ENCODE measurements at places on chromosomes 6 and 20.
A peak's percentile ranks its signal among the peaks of the same experiment; 100 is the strongest.

DNA sequence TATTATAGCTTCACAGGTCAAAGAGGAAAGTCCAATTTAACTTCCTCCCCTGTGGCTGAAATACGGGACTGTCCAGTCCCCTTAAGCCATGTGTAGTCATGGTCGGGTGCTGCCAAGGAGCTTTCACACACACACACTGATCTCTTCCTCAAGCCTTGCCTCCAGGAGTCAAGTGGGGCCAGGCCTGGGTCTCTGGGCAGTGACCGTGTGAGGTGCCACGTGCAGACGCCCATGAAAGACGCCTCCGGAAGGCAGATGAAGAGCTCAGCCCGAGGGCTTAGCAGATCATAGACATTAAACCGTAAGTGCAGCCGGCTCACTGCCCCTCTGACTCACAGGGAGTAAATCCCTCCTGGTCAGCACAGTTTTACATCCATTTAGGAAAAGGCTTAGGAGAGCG is 4.2 kb downstream of the GABRR2 start:
- DNase-seq: peak; percentile 90

DNA sequence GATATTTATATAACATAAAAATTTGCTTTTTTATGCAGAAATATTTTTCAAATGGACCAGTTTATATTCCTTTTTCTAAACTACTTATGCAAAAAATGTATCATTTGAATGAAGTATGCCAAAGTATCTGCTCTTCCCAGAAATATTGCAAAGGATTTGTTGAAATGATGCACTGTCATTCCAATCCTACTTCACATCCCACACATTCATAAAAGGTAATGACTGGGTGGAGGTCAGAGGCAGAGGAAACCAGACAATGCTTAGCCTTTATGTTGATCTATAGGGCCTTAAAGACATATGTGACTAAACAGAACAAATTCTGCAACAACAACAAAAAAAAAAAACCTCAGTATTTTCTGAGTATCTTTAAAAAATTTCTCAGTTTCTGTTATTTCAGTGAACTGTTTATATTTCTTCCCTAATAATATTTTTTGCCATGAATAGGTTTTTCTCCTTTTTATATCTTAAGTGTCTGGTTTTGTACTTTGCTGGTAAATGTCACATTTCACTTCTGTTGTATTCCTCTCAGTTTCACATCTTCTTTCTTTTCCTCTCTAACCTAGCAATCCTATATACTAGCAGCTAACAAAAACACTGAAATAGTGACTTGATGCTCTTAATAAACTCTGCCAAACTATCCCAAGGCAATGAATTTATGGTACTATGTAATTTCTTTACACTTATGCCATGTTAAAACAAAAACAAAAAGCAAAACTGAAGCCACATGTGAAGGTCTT is 374.1 kb downstream of the BCKDHB start:
- DNase-seq: no peak

GRCh38 chr6:4723383-4723782 is 52.8 kb upstream of the CDYL start:
- DNase-seq: no peak

DNA sequence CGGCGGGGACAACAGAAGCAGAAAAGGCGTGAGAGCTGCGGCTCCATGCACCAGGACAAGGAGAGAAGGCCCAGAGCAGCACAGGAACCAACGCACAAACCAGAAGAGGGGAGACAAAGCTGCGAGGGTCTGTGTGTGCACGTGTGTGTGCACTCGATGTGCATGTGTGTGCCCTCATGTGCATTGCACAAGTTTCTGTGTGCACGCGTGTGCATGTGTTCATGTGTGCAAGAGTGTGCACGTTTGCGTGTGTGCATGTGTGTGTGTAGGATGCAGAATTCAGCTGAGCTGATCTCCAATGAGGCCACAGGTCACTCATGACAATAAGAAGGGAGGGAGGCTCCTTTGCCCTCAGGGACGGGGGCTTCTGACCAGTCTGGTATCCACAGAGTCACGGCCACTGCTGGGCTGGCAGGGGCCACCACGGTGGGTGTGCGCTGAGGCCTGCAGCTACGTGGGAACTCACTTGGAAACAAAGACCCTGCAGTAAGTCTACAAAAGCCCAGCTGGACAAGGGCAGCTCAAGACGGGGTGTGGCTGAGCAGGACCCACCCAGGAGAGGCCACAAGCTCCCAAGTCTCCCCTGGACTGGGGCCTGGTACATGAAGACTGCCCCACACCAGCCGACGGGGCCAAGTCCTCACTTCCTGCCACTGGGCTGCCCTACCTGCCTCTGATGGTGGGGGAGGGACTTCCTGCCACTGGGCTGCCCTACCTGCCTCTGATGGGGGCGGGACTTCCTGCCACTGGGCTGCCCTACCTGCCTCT is 48.1 kb upstream of the CHRNA4 start:
- no peak for DNase-seq

DNA sequence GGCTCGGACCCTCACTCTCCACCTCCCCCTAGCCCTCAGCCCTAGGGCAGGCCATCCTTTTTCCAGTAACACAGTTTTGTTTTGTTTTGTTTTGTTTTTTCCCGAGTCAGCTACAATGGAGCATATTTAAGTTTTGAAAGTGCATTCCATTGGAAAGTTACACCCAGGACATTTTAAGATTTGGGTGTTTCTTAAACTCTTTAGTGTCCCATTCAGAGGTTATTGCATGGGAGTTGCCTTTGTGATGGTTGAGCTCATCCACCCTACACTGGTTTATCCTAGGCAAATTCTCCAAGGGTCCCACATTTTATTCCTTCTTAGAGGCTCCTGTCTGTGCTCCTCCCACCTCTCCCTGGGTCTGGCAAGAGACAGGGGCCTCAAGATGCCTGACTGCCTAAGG is 58.9 kb downstream of the THBS2 start:
- no peak for DNase-seq

DNA sequence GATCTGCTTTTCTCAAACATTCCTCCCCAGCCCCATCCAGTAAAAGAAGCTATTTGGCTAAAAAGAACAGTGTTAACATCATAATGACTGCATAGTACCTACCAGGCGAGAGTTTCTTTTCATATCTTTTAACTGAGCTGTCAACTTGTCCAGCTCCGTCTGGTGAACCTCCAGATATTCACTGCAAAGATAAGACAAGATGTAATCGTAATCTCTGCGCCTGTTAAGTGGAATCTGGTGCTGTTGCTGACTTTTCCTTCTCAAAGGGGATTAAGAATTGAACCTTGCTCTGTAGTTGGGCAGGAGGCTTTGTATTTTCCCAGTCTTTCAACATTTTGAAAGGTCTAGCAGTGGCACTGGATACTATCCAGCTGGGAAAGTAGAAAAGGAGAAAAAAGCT is 63.0 kb downstream of the RIPOR2 start:
- no peak for DNase-seq

GRCh38 chr6:73585566-73586415 is 65.0 kb upstream of the EEF1A1 start:
- peak; percentile 90 for DNase-seq

DNA sequence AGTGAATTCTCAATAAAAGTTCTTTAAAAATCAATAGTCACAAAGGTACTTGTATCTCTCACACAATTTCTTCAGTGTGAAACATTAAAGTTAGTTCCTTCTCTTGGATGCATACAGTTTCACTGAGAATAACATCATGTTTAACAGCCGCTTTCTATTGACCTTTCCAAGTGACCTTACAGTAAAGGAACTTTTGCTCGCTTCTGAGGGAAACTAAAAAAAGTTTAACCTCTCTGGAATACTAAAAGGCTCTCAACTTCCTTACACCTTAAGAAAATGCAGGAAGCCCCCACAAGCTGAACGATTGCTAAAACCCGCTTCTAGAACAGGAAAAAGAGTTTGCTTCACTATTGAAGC is 1.3 kb downstream of the RRAGD start:
- peak; percentile 17 for DNase-seq

DNA sequence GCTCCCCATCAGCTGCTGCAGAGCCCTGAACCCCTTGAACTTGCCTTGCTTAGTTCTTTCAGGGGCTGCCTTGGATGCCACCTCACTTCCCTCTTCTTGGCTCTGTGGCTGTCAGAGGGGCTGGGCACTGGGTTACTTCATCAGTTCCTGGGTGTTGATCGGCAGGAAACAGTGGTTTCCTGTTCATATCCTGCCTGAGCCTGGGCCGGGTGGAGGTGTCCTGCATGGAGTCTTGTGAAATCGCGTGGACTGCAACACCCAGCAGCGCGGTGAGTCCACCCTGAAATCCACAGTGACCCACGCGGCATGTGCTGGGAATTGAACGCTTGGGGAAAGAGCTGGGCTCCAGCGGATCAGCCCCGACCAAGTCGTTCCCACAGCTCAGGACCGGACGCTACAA is 97.5 kb downstream of the CDH26 start:
- DNase-seq: peak; percentile 75

DNA sequence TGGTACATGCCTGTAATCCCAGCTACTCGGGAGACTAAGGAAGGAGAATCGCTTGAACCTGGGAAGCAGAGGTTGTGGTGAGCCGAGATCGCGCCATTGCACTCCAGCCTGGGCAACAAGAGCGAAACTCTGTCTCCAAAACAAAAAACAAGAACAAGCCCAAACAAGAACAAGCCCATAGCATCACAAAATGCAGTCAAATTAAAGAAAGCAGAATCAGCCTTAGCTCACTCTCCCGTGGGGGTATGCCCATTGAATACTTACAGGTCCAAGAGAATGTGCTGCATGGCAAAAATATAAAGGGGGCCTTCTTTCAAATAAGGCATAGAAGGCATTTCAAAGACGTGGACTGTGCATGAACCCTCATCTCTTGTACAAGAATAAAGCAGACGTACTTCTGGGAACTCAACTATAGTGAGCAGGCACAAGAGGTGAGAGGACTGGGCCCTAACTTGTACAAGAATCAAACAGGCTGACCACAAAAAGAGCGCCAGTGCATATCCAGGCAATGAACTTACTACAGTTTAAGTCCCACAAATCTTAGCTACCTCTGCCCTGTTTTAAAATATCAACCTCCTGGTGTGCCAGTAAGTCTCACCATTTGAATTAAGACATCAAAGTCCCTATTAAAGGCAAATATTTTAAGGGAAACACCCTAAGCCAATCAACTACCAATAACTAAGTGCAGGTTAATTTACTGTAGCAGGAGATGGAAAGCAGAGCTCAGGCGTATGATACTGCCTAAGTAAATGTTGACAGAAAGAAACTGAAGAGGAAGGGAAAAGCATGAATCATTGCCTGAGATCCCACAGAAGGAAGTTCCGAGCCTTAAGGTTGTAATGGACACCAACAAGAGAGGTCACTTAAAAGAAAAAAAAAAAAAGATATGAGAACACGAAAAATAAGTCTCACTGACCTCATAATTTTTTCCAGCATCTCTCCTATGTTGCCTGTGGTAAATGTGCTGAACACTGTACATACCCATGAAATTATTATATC is 37.4 kb downstream of the TOMM6 start:
- peak; percentile 69 for DNase-seq

DNA sequence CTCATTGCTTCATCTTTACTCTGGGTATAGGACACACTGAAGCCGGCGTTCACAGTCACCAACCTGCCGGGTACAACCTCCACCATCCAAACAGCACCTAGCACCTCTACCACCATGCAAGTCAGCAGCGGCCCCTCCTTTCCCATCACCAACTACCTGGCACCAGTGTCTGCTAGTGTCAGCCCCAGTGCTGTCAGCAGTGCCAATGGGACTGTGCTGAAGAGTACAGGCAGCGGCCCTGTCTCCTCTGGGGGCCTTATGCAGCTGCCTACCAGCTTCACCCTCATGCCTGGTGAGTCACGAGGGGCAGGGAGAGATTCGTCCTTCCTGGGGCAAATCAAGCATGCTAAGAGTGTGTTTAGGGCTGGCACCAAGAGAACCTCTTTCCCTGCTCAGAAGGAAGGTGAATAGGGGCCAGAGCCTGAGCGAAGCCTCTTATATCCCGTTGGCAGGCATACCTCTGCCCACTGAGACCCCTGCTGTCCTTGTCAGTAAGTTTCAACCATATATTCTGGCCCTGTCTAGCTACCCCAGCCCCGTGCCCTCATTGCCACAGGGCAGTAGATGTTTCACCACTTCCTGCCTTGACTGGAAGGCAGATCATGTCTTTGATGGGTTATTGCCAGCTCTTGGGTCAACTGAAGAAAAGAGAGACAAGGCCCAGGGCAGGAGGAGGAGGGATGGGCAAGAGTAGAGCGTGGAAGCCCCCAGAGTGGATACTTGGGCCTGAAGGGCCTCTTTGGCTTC is 4.8 kb downstream of the SRF start:
- DNase-seq: no peak

- DNase-seq: no peak
Measured at GRCh38 chr20:51570739-51571459, 28.4 kb upstream of the NFATC2 start.

Data from inflammatory macrophage treated with lipopolysaccharide for 1 hour (primary cell).